ENCODE measurements at places on chromosomes 12 and 14.

DNA sequence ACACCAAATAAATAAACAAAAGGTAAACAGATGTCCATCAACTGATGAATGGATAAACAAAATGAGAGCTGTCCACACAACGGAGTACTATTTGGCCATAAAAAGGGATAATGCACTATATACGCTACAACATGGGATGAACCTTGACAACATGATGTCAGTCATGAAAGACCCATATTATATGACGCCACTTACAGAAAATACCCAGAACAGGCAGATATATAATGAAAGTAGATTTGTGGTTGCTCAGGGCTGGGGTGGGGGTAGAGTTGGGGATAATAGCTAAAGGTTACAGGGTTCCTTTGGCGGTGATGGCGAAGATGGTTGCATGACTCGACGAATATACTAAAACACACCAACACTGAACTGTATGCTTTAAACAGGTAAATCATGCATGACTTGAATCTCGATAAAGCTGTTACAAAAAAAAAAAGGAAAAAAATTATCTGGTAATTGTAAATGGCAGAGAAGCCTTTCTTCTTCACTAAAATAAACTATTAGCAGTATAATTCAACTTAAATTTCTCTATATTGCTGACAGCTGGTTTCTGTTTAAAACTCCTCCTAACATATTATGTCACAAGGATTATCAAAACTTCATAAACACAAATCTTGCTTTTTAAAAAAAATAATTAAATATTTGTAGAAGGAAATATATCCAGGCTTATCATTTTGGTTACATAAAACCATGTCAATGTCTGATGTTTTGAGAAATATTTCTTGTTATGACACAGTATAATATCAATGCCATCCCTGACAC lies 13.9 kb downstream of the CDC42BPB start:
- DNase-seq, result no peak

GRCh38 chr12:53798575-53798974 lies 46.8 kb upstream of the CISTR start:
- DNase-seq, result no peak

- DNase-seq, result no peak
These were observed 55.5 kb downstream of the TTC7B start for GRCh38 chr14:90760591-90761316.

- no peak for DNase-seq
These were observed 63.8 kb upstream of the SSTR1 start for GRCh38 chr14:38143659-38144505.

- no peak for DNase-seq
These were observed 82.1 kb downstream of the MIPOL1 start for GRCh38 chr14:37279818-37280217.

GRCh38 chr12:129984106-129984505 lies 80.3 kb upstream of the TMEM132D start:
- no peak for DNase-seq

- peak; percentile 59 for DNase-seq
These were observed 4.5 kb upstream of the BEGAIN start for GRCh38 chr14:100591453-100592371.

GRCh38 chr14:90805662-90806540 lies 10.3 kb downstream of the TTC7B start:
- no peak for DNase-seq
